ENCODE measurements at places on chromosomes 3 and 15.

GRCh38 chr3:58004973-58005372 is 3.2 kb upstream of the FLNB start:
- no peak for DNase-seq

- DNase-seq, result no peak
These were observed 39.2 kb downstream of the SLC24A1 start for GRCh38 chr15:65660927-65661326.

DNA sequence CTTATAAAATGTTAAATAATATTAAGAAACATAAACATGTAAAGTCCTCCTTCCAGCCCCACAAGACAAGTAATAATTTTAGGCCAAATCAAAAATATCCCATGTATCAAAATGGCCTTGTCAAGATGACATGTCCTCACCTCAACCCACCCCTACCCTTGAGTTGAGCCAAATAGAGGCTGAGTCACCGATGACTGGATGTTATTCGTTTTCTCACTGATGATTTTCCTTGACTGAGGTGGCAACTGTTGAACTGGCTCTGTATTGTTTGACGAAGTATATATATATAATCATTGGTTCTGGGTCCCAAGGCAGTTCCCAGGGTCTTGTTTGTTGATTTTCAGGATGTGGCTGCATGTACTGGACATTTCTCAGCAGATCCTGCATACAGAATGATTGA is 75.3 kb downstream of the TMEM108 start:
- no peak for DNase-seq

DNA sequence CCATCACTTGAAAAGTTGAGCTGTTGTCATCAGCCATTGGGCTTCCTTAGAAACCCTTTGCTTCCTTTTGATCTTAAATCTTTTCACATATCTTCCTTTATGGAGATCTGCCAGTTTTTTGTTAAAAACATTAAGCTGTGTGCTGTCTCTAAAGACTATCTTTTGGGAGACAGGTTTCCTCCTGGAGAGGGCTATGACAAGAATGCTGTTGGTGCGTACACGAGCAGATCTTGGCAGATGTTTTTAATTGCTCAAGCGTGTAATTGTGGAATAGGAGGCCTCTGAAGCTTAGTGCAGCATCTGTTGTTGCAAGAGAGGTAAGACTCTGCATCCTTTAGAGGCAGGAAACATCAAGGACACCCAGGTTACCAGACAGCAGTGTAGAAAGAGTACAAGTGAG is 56.8 kb downstream of the PHLDB2 start:
- DNase-seq, result no peak

DNA sequence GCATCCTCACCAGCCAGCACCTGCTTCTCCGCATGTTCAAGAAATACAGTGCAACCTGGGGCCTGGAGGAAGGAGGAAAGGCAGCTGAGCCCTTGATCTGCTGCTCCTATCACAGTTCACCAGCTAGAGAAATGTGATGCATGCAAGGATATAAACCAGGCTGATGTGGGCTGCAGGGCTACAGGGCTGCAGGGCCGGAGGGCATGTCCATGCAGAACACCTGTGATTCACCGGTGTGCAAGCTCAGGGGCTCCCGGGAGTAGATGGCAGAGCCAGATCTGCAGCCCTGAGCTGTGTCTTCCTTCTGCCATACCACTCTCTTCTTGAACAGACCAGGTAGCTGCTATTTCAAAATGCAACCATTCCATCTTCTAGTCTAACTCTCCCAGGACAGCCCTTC is 84.9 kb downstream of the HMG20A start:
- no peak for DNase-seq

DNA sequence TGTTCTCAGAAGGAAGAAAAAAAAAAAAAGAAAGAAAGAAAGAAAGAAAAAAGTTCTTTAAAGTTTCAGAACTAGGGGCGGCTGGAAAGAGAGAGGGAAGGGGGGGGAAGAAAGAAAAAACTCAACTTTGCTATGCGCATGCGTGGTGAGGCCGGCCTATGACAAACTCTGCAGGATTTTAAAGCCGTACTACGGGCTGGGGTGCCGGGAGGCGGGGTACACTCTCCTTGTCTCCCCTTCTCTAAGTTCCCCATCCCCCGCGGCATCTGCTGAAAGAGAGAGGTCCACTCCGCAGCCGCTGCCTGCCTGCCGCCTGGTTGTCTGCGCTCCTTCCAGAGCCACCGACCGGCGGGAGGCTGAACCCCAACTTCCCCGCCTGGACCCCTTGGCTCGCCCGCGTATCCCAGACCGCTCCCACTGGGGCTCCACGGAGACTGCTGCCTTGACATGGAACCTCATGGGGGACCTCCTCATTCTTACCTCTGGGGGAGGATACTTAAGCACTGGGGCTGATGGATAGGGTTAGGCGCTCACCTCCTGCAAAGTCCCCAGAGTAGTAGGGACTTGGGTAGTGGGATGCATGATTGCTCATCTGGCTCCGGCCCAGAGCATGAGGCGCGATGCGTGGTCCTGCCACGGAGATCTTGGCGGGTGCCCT is 1.4 kb upstream of the WNT5A start:
- DNase-seq, result peak; percentile 64

- no peak for DNase-seq
These were observed 135.6 kb downstream of the KCNMB2 start for GRCh38 chr3:178671791-178672190.

Data from NAMALWA (cell line).